Stimulated activated CD8-positive, alpha-beta memory T cell treated with anti-CD3 and anti-CD28 coated beads, Interleukin-12 subunit alpha, Interleukin-12 subunit beta, amount 100 ng/mL, for 4 hours (primary cell): ENCODE measurements at places on chromosomes 13 and 19.

DNA sequence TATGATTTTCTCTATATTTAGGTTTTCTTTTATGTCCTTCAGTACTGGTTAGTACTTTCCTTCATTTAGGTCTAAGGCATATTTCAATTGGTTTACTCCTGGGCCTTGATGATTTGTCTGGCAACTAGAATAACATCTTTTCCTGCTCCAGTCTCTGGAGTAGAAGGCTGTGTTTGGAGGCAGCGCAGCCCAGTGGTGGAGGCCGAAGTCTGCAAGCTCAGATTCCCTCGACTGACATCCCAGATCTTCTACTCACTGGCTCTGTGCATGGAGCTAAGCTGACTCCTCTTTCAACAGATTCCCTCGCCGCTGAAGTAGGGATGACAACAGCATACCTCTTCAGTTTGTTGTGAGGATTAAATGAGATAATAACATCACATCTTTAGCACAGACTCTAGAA lies 141.0 kb downstream of the RAP2A start:
- DNase-seq: no peak

DNA sequence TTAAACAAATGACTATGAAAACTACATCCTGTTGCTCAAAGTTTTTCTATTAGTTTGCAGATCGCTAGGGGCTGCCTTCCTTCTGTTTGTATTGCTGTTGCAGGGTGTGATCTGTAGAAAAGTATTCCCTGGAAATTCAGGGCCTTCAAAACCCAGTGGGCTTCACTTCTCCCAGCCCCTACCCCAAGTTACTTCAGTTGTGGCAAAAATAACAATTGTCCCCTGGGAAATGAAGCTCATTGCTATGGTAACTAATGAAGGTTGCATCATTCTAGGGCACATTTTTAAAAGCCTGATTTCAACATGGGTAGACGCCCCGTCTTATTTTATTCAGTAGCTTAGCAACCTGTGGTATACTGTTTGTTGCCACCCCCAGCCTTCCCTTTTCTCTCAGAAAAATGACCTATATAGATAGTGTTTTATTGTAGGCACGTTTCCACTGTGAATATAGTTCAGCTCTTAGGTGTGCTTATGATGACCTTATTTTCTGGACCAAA lies 60.9 kb downstream of the WDFY2 start:
- no peak for DNase-seq

DNA sequence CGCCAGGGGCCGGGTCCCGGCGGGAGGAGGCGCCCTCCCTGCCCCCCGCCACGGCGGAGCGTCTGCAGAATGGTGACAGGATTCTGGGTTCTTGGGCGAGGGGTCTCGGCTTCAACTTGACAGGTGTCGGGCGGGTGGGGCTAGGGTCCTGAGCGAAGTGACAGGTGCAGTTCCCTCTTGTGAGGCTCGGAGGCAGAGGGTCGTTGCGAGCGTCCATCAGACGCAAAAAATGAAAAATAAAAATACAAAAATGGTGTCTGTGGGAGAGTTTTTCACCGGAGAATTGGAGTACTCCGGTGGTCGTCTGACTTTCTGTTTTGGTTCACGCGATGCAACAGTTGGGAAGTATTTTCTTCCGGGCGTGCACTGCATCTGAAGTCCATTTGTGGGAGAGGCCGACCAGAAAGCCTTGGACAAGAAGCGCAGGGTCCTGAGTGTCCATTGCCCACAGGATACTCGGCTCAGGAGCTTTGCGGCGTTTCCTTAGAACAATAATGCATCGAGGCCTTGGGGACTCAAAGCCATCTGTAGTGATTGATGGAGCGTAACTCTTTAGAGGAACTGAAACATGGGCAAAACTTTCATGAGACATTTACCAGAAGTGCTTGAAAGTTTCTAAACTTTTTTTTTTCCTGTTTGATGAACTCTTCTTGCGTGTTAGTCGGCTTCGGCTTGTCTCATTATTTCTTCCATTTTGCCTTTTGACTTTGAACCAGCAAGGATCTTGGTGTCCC lies 759 bp downstream of the RB1 start:
- DNase-seq: no peak

- no peak for DNase-seq
Observed at GRCh38 chr13:110286833-110287819, 19.8 kb downstream of the COL4A1 start.

- DNase-seq: peak; percentile 29
Observed at GRCh38 chr19:45075301-45076028, 813 bp downstream of the ZNF296 start.

- DNase-seq: no peak
Observed at GRCh38 chr19:45973553-45974338, at the start of gene NOVA2. Gene NOVA2, minus strand, starts transcription at chr19:45973865. Its CDS starts 514 bp downstream, at chr19:45973351.

DNA sequence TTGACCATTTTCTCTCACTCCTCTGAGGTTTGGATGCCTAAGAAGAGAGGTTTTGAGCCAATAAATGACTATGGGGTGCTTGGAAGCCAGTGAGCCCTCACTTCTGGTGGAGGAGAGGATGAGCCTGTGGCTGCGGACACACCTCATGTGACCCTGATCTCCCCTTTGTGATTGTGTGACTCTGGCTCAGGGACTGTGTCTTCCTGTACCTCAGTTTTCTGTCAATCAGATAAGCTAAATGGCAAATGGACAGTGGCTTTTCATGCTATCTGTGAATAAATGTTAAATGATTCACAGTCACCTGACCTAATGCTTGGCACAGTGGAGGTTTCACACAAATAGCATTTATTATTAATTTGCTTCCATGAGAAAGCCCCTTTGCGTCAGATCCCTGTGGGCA lies 2.7 kb downstream of the PSG8 start:
- DNase-seq: no peak

DNA sequence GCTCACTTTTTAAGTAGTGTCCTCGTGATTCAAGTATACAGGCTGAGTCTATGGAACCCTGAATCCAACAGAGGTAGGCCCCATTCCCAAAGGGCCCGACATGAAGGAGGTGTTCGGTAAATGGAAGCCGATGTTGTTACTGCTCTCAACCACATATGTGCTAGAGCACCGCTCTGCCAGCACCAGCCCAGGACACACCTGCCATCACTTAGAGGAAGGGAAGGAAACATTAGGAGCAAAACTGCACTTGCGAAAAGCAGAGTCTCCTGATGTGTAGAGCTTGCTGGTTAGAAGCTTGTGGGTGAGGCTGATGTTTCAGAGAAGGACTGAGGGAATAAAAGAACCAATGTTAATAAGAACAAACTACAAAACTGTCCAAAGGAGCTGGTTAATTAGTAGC lies 9.4 kb upstream of the CCDC97 start:
- no peak for DNase-seq

- DNase-seq: peak; percentile 50
Observed at GRCh38 chr19:13784731-13785452, 10.4 kb upstream of the ZSWIM4 start.

DNA sequence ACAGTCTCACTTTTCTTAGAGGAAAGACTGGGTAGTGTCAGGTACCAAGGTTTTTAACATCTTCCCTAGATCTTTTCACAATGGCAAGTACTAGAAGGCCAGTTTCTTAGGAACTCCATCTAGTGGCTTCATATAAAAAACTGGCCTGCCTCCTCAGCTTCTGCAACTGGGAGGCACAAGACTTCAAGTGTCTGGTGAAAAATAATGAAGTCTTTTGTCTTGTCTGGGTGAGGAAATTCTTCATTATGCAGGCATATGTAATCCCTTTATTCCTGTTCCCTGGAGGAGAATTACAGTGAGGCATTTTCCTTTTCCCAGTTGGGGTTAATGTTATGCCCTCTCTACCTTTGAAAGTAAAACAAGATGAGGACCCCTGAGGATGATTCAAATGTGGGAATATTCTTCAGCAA lies 300.5 kb downstream of the NALCN start:
- no peak for DNase-seq

DNA sequence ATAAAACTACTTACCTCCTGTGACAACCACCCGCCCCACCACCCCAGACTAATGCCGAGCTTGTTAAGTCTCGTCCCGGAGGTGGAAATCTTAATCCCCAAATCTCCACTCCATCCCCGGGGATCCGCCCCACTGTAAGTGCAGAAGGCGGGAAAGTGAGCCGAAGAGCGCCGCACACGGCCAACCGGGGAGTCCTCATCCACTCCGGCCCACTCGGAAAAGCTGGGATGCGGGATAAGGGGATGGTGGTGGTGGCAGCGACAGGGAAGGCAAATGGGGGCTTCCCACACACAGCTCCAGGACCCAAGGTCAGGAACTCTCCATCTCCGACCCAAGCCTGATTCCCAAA lies 621 bp downstream of the FBL start:
- DNase-seq: no peak

GRCh38 chr13:90918536-90918935 lies 429.0 kb upstream of the MIR17HG start:
- no peak for DNase-seq

GRCh38 chr13:28128030-28128429 lies 10.3 kb upstream of the PAN3 start:
- no peak for DNase-seq

DNA sequence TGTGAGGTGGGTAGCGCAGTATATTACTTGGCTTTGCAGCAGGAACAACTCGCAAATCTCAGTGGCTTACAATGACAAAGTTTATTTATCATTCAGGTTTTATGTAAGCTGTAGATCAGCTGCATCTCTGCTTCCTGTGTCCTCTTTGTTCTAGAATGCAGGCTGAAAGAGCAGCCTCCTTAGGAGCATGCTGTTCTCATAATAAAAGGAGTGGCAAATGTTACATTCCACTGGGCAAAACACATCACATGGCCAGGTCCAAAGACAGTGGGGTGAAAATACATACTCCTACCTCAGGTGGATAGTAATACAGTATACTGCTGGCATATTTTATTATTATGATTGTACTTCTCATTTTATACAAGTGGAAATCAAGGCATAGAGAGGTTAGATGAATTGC lies 1.2 kb upstream of the CSNK1A1L start:
- DNase-seq: no peak

DNA sequence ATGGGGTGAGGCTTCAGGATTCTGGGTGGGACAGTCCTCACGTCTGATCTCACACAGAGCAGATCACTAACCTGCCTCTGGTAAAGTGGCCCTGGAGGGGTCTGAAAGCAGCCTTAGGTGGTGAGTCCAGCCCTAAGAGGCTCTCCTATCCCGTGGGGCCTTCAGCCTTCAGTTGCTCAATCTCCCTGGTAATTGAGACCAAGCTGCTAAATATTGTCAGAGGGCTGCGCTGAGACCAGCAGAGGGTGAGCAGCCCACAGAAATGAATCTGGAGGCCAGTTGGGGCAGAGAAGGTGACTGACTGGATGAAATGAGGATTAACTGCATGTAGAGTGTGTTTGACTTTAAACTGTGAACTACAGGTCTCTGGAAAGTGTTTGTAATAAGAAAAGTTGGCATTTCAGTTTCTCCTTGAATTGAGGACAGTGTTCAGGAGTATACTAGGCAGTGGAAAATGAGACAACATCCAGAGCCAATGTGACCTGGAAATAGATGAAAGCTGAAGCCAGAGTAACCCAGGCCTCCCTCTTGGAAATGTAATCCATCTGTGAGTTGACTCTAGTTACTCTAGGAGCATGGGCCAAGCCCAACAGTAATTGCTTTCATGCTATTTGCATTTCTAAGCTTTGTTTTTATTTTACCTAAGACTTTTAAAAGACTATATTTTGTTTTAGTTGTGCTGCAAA lies 14.3 kb upstream of the HSPH1 start:
- no peak for DNase-seq

DNA sequence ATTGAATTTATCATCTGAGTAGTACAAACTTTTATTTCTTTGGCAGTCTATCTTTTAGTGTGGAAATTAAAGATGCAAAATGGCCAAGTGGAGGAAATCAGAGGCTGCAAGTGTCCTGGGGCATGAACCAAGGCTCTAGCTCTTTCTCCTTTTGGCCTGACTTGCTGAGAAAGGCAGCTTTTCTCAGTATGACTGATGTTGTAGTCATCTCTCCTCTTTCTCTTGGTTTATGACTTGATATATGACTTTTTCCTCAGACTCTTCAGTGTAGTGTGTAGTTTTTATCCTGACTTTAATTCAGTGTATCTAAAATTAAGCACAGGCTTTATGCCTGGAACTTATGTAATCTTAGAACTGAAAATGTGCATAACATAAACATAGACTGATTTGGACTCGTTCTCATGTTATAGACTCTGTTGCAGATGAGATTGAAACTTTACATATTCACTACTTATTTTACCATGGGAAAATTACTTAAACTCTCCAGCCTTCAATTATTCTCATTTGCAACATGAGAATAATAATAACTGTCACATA lies 65.7 kb downstream of the SLITRK5 start:
- no peak for DNase-seq

DNA sequence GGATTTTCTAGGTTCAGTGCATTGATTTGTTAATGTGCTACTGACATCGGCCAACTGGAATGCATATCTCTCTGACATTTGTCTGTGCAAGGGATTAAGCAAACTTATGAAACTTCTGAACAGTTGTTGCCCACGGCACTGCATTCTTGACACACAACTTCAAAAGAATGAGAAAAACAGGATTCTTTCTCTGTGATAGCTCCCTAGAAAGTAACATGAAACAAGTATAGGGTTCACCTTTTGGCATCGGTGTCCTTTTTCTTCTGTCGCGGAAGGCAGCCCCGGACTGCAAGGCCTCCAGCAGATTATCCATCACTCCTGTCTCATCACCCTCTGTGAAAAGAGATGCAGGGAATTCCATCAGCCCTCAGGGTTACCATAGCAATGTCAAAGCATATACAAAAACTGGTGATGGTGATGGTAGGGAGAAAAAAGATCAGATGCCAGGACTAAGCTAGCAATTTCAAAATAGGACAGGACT lies 389.2 kb downstream of the DIAPH3 start:
- no peak for DNase-seq

- no peak for DNase-seq
Observed at GRCh38 chr19:55642153-55643002, 1.1 kb upstream of the ZNF581 start.

GRCh38 chr13:57865600-57866294 lies 234.2 kb downstream of the PCDH17 start:
- DNase-seq: no peak

DNA sequence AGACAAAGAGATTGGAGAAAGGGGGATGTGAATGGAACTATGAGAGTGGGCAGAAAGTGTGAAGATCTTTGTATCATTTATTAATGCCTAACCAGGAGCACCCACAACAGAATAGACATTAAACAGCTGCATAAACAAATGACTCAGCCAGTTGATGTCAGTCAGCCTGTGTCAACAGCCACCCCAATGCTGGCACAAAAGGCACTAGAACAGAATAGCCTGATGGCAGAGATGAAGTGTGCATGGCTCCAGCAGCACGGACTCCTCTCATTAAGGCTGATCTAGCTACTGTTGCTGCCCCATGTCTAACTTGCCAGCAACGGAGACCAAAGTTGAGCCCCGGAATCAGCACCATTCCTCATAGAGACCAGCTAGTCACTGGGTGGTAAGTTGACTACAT lies 7.8 kb downstream of the CPB2 start:
- no peak for DNase-seq

DNA sequence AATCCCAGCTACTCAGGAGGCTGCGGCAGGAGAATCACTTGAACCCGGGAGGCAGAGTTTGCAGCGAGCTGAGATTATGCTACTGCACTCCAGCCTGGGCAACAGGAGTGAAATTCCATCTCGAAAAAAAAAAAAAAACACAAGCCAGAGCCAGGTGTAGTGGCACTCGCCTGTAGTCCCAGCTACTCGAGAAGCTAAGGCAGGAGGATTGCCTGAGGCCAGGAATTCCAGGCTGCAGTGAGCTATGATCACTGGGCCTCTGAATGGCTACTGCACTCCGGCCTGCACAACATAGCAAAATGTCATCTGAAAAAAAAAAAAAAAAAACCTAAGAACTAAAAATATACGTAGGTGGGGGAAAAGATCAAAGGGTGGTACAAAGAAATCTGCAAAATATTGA lies 19.4 kb downstream of the EPS15L1 start:
- no peak for DNase-seq
